Hepatocyte (in vitro differentiated cells): ENCODE measurements at places on chromosomes 2 and 18. TPM values are rescaled to one million over a fixed set of nuclear protein-coding genes. Genes with fewer than 3 reads are reported as not detected.

The SH2D6 gene
- total RNA-seq = 0.27 and 0.36 TPM in 2 replicates

The SPHKAP gene
- 0.28 and 0.33 TPM in 2 replicates for total RNA-seq

The TRIP12 gene
- 130 and 136 TPM in 2 replicates for total RNA-seq

The FLACC1 gene
- 0.80 and 1.2 TPM in 2 replicates for total RNA-seq
